ENCODE measurements at places on chromosomes 6 and 20.
A peak's percentile ranks its signal among the peaks of the same experiment; 100 is the strongest.

DNA sequence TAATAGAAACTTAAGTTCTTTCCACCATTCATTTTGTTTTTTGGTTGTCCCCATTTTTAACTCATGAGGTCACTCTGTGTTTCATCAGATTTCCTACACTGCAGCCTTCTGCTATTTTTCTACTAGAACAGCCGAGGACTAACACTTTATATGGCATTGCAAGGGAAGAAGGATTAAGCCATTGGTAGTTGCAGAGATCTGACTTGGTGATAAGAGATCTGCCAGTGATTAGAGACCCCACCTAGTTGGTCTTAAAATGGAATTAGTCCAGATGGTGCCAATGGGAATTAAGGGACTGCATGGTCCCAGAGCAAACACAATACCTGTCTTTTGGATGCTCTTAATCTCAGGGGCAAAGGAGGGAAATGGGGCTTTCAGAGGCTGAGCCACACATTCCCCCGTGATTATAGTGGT lies 125.5 kb upstream of the TMEM170B start:
- DNase-seq, result no peak

DNA sequence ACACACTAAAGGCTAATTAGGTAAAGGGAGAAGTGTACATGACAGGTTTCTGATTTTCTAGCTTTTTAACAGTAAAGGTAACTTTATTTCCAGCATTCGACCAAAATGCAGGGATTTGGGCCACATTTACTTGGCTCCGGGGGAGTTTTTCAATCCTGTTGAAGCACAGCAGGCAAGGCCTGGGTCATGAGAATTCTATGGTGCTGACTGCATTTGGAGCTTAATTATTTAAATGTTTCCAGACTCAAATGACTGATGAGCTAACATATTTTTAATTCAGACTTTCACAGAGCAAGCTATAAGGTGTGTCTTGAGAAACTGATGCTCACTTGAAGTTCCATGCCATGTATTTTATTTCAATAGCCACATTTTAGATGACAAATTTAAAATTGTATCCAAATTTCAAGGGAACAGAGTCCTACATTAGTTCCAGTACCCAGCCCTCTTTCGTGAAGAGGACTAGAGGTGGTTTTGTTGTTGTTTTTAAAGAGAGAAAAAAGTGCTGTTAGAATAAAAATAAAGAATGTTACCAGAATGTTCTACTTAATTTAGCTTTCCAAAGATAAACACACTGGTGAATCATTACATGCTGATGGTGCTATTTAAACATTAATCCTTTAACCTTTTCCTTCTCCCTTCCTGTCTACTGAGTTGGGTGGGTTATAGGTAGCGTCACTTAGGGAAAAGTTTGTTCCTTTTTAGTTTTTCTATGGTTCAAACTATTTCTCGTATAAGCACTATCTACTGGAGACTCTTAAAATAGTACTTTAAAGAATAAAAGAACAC lies 82.3 kb upstream of the PHACTR2 start:
- DNase-seq, result no peak

- no peak for DNase-seq
These were observed 5.5 kb upstream of the CHRNA4 start for GRCh38 chr20:63366390-63367365.

DNA sequence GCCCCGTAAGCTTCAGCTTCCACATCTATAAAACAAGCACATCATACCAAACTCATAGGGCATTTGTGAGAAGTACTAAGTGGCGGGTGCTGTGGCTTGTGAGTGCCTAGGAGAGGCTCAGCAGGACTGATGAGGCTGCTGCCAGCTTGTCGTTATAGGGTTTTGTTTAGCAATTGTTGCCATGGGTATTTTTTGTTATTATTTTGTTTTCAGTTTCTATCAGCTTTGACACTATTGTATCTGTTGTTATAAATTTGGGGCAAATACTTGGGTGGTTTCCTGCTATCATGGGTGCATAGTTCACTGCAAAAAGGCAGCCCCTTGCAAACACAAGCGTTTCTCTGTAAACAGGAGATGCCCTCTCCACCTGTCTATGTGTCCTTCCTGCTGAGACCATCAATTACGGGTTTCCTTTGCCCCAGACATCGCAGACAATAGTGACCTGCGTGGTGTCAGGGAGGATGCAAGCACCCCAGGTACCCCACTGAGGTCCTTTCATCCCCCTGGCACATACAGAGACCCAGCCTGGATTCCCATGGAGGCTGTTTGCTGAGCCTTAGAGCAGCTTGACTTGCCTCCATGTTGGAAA lies 3.1 kb upstream of the CCDC167 start:
- peak; percentile 68 for DNase-seq

- no peak for DNase-seq
These were observed 501.0 kb upstream of the MAP3K7 start for GRCh38 chr6:91087908-91088307.

- DNase-seq, result no peak
These were observed 51.3 kb upstream of the EIF2S2 start for GRCh38 chr20:34163307-34163706.

- DNase-seq, result no peak
These were observed 39.4 kb downstream of the TBC1D7 start for GRCh38 chr6:13288969-13289391.

GRCh38 chr6:31660381-31661261 lies at the start of gene C6orf47:
Gene C6orf47, minus strand, starts transcription at chr6:31660778. Its CDS starts 831 bp downstream, at chr6:31659947.
- peak; percentile 79 for DNase-seq
